ENCODE measurements at places on chromosomes 5 and 9.

GRCh38 chr5:131671994-131672655 is 37.1 kb upstream of the RAPGEF6 start:
- peaks cover 39% of the 10 kb centered on the region for H3K4me1 ChIP-seq
- peak overlapping the region; percentile 72 for H3K27ac ChIP-seq
- no peaks in the 10 kb centered on the region for H3K27me3 ChIP-seq
- peaks cover 14% of the 10 kb centered on the region for H3K36me3 ChIP-seq

DNA sequence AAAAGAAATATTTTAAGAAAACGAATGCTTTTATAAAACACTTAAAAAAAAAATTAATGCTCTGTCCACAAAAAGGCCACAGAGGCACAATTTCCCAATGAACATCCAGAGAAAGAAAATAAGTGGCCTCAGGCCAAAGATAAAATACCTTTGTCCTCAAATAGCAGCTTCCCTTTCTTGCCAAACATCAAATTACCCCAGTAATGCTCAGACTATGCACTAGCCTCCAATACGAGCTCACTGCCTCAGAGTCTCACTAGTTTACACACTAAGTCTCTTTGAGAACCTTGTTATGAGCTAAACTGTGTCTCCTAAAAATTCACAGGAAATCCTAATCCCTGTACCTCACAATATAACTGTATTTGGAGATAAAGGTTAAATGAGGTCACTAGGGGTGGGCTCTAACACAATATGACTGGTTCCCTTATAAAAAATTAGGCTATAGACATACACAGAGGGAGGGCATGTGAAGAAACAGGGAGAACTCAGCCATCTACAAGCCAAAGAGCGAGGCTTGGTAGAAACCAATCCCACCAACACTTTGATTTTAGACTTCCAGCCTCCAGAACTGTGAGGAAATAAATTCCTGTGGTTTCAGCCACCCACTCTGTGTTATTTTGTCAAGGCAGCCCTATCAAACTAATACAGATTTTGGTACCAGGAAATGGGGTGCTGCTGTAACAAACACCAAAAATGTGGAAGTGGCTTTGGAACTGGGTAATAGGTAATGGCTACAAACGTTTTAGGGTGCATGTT is 4.4 kb downstream of the MPDZ start:
- H3K27me3 ChIP-seq = no peaks in the 10 kb centered on the region
- no peak overlapping the region for H3K4me3 ChIP-seq
- H3K4me1 ChIP-seq = peaks cover 30% of the 10 kb centered on the region
- DNase-seq = no peak
- H3K36me3 ChIP-seq = no peaks in the 10 kb centered on the region

GRCh38 chr9:72680593-72681282 is 159.3 kb downstream of the TMC1 start:
- DNase-seq = no peak
- H3K36me3 ChIP-seq = no peaks in the 10 kb centered on the region
- H3K4me1 ChIP-seq = no peaks in the 10 kb centered on the region
- no peaks in the 10 kb centered on the region for H3K27me3 ChIP-seq
- no peak overlapping the region for H3K4me3 ChIP-seq

DNA sequence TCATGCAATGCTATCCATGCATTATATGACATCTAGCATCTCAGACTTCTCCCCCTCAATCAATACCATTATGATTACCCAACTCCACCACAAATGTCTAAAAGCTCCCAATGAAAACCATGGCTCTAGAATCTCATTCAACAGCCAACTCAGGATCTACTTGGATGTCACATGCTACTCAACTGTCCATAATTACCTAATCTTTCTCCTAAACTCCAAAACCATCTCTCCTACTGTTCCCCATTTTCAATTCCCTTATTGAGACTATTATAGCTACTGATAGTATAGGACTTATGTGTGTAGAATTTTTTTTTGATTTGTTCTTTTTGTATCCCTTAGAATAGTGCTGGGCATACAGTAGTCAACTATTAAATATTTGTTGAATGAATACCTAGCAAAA is 8.2 kb upstream of the STRBP start:
- no peak overlapping the region for H3K4me3 ChIP-seq
- no peaks in the 10 kb centered on the region for H3K36me3 ChIP-seq
- no peaks in the 10 kb centered on the region for H3K4me1 ChIP-seq
- no peak overlapping the region for H3K27ac ChIP-seq
